NCI-H524 (cell line): ENCODE measurements at places on chromosomes 2 and 18.

DNA sequence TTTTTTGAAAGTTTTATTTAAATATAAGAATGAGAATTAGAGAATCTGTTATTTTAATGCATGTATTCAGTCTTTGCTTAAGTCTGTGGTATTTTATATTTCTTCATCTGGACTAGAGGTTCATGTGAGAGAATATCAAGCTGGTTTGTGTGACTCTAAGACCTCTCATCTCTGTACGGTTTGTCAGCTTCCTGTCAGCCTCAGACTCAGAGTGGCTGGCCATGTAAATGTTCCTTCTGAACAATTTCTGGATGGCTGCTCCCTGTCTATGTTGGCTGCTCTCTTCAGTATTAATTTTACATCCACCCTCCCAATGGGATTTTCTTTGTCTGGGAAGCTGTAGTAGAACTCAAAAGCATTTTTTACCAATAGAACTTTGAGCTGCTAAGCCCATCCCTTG, 225.3 kb upstream of the THUMPD2 start:
- no peak for DNase-seq

GRCh38 chr2:187875261-187876141, 321.3 kb upstream of the TFPI start:
- DNase-seq = peak; percentile 17

GRCh38 chr18:55236150-55236931, 277.1 kb upstream of the CCDC68 start:
- no peak for DNase-seq

GRCh38 chr2:194735837-194736542, 921.0 kb upstream of the SLC39A10 start:
- DNase-seq = no peak

- DNase-seq = no peak
Measured at GRCh38 chr2:234165421-234165820, 114.9 kb downstream of the SPP2 start.

GRCh38 chr2:75289771-75290170, 90.5 kb upstream of the TACR1 start:
- DNase-seq = no peak

- no peak for DNase-seq
Measured at GRCh38 chr2:197248001-197248401, 62.6 kb downstream of the ANKRD44 start.
